Spinal cord (tissue), 10 donors: ENCODE measurements at places on chromosomes 4 and X.

DNA sequence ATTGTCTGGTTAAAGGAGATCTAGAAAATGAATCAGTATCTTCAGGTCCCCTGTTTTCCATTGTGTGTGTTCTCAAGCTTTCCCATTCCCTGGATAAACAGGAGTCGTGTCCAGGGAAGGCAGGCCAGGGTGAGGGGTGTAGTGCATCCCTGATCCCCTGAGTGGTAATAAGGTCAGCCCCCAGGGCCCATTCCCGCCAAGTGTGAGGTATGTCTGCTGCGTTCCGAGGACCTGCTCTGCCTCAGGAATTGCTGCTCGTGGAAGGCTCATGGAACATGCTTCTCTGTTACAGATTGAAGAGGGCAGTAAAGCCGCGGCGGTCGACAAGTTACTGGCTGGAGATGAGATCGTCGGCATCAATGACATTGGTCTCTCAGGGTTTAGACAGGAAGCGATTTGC is 87.1 kb downstream of the SHROOM2 start:
- DNase-seq = no peak

GRCh38 chr4:182828360-182829025 is 88.7 kb downstream of the DCTD start:
- no peak for DNase-seq

DNA sequence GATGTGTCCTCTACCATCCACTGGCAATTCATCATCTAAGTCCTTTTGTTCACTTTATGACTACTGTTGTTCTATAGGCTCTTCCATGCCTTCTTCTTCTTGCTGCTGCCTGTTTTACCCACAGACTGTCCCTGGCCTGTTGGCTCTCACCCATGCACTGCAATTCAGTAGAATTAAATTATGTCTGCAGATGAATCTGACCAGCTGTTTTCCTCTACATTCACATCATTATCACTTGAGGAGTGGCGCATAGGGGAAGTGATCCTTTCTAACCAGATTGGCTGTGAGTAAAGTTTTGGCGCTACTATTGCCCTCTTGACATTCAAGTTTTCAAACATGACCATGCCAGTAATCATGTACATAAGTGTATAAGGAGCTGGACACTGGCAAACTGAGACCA is 91.7 kb downstream of the FRMPD4 start:
- no peak for DNase-seq

DNA sequence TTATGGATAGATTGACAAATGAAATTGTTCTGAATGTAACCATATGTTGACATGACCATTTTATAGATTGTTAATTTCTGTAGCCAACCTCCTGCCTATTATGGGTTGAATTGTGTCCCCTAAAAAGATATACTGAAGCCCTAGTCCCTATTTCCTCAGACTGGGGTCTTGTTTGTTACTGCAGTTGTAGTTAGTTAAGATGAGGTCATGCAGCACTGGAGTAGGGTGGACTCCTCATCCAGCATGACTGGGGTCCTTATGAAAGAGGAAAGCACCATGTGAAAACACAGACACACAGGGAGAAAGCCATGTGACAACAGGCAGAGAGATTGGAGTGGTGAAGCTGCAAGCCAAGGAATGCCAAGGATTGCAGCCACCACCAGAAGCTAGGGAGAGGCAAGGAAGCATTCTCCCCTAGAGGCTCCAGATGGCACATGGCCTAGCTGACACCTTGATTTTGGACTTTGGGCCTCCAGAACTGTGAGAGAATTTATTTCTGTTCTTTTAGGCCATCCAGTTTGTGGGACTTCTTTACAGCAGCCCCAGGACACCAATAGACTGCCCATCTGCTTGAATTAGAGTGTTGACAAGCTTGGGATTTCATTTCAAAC is 14.0 kb downstream of the MTM1 start:
- no peak for DNase-seq

DNA sequence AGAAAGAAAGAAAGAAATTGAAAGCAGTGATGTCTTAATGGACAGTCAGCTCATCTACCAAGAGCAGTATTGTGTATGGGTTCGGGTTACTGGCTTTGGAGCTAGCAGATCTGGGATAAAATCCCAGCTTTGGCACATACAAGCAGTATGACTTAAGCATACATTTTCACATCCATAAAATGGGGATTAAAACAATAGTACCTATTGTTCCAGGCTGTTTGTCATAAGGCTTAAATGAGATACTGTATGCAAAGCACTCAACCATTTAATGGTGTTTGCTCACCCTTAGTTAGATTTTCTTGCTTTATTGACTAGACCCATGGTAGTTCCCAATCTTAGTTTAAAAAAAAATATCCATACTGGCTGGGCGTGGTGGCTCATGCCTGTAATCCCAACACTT is 7.8 kb upstream of the TMEM164 start:
- no peak for DNase-seq

- DNase-seq = no peak
Measured at GRCh38 chrX:7294483-7294882, 146.5 kb upstream of the PUDP start.

DNA sequence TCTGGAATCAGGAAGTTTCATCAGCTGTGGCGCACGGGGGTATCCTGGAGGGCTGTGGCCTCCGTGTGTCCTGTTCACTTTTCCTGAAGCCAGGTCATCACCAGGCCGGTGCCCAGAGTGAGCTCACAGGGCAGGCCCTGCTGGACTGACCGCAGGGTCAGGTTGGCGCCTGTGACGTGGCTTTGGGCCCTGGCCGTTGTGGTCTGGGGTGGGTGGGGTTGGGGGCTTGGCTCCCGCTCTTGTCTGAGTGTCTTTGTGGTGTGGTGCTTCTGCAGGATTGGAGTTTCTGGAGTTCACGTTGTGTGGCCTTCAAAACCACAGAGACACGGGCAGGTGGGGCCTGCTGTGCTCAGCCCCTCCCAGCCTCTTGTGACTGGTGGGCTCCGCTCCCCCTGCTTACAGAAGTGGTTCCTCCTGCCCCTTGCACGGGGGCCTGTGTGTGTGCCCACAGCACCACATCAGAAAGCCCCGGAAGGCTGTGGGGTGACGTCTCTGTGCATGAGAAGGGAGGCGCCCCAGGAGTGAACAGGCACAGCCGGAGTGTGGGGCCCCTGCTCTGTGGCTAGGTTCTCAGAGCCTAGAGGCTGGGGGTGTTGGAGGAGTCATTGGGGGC is 9.5 kb downstream of the RGS12 start:
- DNase-seq = no peak

- no peak for DNase-seq
Measured at GRCh38 chr4:40466789-40467188, 131.7 kb downstream of the CHRNA9 start.

- no peak for DNase-seq
Measured at GRCh38 chr4:95198961-95199360, 349.8 kb downstream of the UNC5C start.

- no peak for DNase-seq
Measured at GRCh38 chrX:40056420-40056819, 41.3 kb downstream of the BCOR start.

DNA sequence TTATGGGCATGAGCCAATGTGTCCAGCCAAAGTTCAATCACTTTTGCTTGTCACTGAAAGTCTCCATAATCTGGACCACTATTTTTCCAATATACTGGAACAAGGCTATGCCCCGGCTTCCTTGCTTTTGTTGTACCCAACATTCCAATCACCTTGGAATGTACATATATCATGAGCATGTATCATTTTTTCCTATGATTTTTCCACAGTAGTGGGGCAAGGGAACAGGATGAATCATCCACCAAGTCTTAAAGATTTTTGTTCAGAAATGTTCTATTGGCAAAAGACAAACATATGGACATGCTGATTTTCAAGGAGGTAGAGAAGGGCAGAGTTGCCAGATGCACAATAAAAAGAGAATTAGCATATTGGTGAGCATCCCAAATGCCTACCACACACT is 548.1 kb upstream of the INTU start:
- DNase-seq = no peak

GRCh38 chrX:78650906-78651437 is 8.2 kb downstream of the RTL3 start:
- DNase-seq = no peak

DNA sequence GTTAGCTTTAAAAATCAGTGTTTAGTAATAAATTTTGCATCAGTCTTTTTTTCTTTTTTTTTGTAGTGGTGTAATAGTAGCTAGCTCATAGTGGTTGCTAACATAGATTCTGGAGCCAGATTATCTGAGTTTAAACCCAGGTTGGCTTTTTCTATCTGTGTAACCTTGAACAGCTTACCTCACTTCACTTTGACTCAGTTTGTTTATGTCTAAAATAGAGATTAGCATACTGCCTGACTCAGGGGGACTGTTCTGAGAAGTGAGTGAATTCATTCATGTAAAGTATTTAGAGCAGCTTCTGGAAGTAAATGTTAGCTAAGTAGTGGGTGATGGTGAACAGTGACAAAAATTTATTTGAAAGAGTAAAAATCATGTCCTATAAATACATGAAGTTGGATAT is 32.9 kb downstream of the CPEB2 start:
- DNase-seq = no peak

DNA sequence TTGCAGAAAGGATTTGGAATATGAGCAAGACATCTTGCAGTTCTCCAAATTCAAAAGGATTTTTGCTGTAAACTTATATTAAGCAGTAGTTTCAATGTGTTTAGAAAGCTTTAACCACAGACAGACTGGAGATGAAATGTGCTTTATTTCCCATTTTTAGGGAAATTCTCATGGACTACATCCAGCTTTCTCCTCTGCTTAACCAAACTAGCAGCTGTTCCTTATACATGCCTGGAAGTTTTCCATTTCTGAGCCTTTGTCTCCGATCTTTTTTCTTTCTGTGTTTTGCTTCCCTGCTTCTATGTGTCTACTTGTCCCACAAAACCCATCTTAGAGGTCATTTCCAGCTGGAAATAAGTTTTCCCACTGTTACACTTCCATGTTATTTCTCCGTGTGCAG is 41.6 kb downstream of the TMA16 start:
- DNase-seq = no peak

DNA sequence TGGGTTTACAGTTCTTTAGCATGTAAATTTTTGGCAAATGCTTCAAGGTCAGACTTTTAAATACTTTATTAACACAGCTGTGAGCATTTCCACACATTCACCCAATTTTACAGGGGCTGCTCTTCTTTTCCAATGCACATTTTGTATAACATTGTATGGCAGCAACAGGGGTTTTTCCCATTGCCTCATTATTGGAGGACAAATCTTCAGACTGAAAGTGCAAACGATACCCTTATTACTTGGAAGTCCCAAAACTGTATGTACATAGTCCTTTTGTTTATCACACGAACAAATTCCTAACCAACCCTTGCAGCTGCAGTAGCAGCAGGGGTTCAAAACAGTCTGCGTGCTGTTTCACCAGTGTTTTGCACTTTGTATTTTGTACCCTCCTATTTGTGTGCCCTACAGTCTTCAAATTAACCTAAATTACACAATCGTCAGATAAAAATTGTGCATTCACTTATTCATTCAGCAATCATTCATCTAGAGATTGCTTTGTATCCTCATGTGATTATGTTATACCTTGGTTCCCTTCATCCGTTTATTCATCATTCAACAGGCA is 330.7 kb upstream of the RASGEF1B start:
- DNase-seq = no peak

DNA sequence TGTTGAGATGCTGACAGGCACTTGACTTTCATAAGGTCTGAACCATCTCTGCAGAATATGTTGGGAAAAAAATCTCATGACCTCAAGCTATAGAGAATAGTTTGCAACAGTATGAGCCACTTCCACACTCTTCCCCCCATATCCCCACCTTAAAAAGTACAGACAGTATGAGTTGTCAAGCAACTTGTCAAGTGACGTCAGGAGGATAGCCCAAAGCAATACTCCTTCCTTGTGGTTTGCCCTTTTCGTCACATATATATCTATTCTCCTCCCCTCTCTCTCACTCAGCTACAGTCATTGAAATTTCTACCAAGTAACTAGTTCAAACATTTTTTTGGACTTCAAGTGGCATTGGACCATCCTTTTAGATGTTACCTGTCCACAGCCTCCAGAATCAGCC is 67.7 kb downstream of the MCF2 start:
- DNase-seq = no peak

- no peak for DNase-seq
Measured at GRCh38 chr4:55618546-55619143, 17.5 kb downstream of the NMU start.

GRCh38 chrX:67784712-67785111 is 240.9 kb downstream of the AR start:
- no peak for DNase-seq

- DNase-seq = no peak
Measured at GRCh38 chr4:17018013-17018412, 119.6 kb upstream of the LDB2 start.

- DNase-seq = no peak
Measured at GRCh38 chr4:88843067-88843685, 145.5 kb upstream of the NAP1L5 start.

GRCh38 chr4:123506011-123506695 is 109.6 kb downstream of the SPRY1 start:
- no peak for DNase-seq

- DNase-seq = no peak
Measured at GRCh38 chr4:109754093-109754857, 24.4 kb upstream of the PLA2G12A start.

GRCh38 chr4:56360071-56360470 is 27.2 kb downstream of the AASDH start:
- DNase-seq = no peak

GRCh38 chr4:185311113-185311888 is 84.4 kb downstream of the LRP2BP start:
- DNase-seq = no peak

DNA sequence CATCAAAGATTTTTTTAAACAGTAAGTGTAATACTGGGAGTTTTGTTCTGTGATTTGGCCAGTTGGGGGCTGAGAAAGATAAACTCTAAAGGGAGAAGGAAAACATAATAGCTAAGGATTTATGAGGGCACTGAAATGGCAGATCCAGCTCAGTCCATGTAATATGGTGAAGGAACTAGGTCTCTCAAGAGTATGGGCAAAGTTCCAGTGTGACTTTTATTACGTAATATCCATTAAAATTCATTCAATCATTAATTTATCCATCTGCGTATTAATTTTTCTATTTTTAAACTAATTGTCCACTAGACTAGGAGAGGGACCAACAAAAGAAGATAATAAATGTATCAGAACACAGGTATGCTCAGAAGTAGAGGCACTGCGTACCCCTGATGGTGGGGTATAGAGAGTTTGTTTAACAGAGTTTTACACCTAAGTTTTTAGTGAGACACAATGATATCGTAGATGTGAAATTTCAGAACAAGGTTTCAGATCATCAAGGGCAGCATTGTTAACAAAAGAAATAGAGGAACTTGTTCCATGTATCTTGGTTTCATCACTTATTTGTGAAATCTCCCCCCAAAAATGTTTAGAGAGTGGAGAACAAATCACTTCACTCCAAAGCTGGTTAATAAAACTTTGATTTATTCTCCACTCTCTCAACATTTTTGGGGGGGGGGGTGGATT is 351.1 kb downstream of the GRXCR1 start:
- DNase-seq = no peak

GRCh38 chrX:53115550-53115874 is 21.6 kb downstream of the KANTR start:
- no peak for DNase-seq

DNA sequence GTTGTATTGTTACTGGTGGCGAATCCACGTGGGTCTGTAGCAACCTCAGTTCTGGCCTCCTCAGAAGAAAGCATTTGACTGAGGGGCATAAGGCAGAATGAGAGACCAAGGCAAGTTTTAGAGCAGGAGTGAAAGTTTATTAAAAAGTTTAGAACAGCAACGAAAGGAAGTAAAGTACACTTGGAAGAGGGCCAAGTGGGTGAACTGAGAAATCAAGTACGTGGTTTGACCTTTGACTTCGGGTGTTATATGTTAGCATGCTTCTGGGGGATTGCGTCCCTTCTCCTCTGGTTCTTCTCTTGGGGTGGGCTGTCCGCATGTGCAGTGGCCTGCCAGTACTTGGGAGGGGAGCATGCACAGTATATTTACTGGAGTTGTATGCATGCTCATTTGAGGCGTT is 232.7 kb upstream of the GATB start:
- DNase-seq = no peak

GRCh38 chr4:58063404-58064160 is 953.4 kb upstream of the IGFBP7 start:
- DNase-seq = no peak
